ENCODE measurements at places on chromosomes 11 and 22.

GRCh38 chr11:103883856-103884255, 152.6 kb upstream of the DDI1 start:
- no peak for DNase-seq

DNA sequence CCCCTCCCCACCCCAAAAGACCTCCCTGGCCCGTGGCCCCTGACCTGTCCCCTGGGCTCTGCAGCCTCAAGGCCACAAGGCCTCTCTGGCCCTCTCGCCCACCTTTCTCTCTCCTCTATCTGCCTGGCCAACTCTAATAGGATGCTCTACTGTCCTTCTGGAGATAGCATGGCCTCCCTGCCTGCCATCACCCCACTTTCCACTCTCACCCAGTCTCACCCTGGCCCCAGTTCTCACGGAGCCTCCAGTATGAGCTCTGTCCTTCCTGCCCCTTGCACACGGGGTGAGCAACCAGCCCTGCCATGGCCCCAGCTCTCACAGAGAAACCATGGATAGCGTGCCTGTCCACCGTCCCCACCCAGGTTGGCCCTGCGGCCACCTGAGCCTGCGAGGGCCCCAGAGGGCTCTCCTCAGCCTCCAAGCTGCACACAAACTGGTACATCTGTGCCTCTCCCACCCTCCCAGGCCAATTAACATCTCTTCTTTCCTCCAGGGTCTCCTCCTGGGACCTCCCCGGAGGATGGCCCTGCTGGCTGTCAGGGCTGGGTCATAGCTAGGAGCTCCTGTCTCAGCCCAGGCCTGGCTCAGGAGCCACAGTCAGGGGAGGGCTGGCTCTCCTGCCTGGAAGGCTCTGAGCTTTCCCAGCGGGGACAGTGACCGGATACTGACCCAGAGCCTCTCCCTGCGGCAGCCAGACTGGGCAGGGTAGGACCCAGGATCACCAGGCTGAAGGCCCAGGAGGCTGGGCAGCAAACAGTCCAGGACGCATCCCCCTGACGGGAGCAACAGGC, 22.3 kb downstream of the RTN4R start:
- no peak for DNase-seq

DNA sequence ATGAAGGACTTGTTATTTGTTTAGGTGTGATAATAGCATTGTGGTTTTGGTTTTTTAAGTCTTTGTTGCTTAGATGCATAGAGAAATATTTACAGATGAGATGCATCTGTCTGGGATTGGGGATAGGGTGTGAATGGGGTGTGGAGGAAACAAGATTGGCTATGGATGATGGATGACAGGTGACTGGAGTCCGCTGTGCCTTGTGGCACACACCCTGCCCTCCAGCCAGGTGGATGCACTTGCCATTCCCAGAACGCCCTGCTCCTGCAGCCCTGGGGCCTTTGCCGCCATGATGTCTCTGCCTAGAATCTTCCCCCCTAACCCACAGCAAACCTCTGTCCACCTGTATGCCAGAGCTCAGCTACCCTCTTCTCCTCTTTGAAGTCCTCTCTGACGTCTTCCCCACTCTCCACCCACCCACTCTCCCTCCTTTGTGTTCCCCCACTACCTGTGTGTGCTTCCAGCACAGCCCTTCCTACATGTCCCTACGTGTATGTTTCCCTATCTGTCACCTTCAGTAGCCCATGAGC, 54.7 kb downstream of the WNT11 start:
- no peak for DNase-seq

DNA sequence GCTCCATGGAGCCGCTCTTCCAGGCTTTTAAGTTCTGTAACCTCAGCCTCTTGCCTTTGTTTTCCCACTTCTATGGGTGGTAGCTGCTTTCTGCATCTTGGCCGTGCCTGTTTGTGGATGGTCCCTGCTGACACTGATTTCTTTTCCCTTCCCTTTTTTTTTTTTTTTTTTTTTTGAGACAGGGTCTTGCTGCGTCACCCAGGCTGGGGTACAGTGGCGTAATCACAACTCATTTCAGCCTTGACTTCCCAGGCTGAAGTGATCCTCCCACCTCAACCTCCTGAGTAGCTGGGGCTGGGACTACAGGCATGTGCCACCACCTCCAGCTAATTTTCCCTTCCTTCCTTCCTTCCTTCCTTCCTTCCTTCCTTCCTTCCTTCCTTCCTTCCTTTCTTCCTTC, 57.7 kb upstream of the EP300 start:
- no peak for DNase-seq

- DNase-seq = no peak
Measured at GRCh38 chr11:125950696-125951651, 5.1 kb downstream of the VSIG10L2 start.

GRCh38 chr11:30348035-30348434, 25.1 kb downstream of the ARL14EP start:
- DNase-seq = no peak

- no peak for DNase-seq
Measured at GRCh38 chr11:104957280-104957679, 11.1 kb downstream of the CASP4 start.

DNA sequence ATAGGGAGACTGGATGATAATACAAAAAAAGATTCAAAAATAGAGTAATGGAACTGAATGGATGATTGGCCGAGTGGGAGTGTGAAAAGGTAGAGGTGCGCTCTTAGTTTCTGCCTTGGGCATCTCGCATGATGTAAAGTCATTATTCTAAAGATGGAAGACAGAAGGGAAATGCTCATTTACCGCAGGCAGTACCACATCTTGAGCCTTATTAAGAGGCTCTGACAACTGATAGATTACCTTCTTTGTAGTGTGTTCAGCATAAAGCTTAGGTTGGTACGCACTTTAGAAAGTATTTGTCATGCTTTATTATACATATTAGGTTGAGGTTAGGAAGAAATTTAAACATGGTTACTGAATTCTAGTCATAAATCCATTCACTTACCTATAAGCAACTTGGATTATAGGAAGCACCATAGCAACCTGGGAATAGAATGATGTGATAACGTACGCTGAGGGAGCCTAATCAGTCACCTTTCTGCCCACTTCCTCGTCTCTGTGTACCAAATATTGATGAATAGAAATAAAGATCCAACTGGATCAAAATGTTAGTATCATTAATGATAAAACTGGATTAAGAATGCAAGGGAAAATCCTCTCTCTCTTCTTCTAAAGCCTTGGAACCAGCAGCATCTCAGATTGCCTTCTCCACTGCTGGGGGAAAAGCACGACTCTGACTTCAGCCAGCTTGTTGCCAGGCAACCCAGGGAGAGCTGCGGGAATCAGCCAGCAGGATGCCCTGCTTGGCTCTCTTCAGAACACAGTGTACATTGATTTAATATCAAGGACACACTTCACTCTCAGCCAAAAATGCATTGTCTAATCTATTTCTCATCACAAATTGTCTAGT, 29.0 kb upstream of the VWA5A start:
- DNase-seq = no peak

- DNase-seq = no peak
Measured at GRCh38 chr11:13338019-13338426, 60.4 kb downstream of the BMAL1 start.

GRCh38 chr11:60951904-60952741, at the start of gene SLC15A3:
Gene SLC15A3, minus strand, starts transcription at chr11:60952176. Its CDS starts 625 bp downstream, at chr11:60951551.
- no peak for DNase-seq

DNA sequence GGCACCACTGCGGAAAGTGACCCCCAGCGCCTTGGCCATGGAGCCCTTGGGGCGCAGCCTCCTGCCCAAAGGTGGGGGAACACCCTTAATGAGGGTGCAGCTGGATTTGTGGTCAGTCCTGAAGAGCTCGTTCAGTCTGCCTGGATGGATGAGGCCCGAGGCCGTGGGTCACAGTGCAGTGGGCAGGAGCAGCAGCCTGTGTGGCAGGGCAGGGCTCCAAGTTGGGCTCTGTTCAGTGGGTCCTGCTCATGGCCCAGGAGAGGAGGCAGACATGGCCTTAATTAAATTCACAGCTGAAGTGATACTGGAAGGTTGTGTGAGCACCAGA, 33.3 kb downstream of the FAM83F start:
- no peak for DNase-seq

- DNase-seq = no peak
Measured at GRCh38 chr22:24146791-24147353, 34.4 kb upstream of the SUSD2 start.

- DNase-seq = no peak
Measured at GRCh38 chr11:108135845-108136544, 14.6 kb downstream of the ACAT1 start.

GRCh38 chr11:107453594-107454286, 3.9 kb downstream of the CWF19L2 start:
- no peak for DNase-seq

DNA sequence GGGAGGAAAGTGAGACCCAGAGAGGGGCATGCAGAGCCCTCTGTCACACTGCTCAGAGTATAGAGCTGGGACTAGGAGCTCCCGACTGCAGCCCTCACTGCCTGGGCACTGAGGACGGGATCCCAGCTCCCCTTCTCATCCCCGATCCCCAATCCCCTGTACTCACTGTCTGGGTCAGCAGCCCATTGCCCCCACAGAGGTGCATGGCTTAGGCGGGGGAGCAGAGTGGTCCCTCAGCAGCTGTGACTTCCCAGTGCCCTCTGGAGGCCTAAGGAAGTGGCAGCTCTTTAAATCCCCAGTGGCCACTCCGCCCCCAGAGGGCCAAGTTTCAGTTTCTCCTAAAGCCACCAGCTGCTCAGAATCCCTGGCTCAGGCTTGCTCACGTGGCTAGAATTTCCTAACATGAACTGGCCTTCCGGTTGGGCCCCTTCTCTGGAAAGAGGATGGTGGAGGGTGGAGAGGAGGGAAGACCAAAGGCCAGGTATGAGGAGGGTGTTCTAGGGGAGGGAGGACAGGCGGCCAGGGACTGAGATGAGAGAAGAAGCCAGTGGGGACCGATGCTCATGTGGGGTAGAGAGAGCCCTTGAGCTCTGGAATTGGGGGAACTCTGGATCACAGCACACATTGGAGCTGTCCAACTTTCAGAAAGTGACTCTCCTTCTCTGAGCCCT, at the start of gene BATF2:
Gene BATF2 (minus strand): TSS at position 262 of the 671 bp plus-strand sequence. CDS start 57 bp downstream, at position 205.
- peak; percentile 46 for DNase-seq

DNA sequence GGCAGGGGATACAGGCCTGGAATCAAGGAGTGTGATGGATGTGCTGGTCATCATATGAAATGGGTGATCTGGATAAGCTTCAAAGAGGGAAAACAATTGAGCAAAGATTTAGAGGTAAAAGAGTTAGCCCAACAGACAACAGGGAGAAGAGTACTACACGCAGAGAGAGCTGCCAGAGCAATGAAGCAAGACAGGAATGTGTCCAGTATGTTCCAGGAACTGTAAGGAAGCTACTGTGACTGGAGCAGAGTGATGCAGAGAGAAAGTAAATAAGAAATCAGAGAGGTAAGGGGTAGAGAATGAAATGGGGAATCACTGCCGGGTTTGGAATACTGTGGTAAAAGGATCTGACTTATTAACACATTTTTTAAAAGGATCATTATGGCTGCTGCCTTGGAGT, 255.1 kb downstream of the DCDC1 start:
- no peak for DNase-seq

DNA sequence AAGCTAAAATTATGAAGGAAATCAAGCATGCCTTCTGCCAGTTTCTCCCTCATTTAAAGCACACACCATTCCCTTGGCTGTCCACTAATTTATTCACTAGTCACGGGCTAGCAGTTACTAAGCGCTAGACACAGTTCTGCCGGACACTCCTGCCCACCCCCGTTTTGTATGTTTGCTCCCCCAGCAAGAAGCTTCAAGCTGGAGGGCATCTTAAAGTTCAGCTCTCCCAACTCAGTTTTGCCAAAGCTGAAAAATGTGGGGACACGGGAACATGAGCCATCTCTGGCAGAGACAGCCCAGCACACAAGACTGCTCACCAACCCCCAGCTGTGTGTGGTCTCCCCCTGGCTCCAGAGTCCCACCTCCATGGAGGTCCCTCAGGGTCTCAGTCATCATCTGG, 263.6 kb downstream of the BRD1 start:
- DNase-seq = no peak

DNA sequence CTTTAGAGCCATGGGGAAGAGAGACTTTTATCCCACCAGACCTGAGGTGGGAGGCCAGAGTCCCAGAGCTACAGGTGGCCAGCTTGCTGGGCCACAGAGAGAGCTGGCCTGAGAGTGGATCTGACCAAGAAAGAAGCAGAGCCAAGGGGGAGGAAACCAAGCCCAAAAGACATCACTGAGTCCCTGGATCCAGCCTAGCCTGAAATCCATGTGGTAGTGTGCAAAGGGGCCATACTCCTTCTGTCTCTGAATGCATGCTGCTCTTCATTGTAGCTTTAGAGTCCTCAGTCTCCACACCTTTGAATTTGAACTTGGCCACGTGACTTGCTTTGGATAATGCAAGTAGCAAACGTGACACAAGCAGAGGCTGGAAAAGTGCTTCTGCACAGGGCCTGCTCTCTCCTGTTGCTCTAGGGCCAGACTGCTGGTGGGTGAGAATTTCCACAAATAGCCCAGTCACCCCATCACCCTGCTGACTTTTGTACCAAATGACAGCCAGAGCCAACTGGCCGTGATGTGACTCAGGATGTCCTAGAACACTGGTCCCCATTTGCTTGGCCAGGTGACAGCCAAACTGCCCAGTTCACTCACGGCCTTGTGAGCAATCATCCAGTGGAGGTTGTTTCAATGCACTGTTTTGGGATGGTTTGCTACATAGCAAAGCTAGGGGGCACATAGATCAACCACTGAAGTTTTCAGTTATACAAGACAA, 93.6 kb downstream of the DHCR7 start:
- DNase-seq = no peak

DNA sequence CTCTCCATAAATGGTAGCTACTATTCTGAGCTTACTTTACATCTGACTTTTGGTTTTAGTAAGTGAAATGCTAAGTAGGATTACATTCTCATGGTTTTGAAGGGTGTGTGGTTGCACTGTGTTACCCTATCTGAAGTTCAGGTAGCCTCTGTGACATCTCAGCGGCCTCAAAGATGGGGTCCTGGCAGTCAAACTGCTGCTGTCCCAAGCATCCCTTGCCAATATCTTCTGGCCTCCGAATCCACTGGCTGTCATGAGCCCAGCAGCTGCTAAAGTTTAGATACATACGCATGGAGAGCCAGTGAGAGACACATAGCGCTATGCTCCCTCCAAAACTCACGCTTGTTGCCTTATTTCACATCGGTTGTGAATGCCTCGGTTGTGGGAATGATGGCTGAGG, 34.9 kb downstream of the UBASH3B start:
- DNase-seq = no peak

Measured in NCI-H1436 treated with DMSO at 0.1 percent for 48 hours (cell line).